ENCODE measurements at places on chromosomes 12 and 14.

DNA sequence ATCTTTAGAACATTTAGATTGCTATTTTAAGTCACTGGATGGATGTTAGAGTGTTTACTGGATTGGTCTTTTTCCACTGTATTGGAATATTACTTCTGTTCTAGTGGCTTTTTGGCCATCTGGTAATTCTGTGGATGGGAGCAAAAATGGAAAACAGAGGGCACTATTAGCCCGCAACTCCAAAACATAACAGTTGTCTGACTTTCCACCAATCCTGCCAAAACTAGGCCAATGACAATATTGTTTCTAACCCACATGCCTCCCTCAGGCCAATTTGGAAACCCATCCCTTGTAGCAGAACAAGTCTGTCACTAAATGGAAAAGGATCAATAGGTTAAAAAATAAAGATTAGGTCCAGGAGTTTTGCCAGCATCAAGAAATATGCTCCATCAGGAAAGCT is 97.8 kb downstream of the ETNK1 start:
- DNase-seq: no peak

DNA sequence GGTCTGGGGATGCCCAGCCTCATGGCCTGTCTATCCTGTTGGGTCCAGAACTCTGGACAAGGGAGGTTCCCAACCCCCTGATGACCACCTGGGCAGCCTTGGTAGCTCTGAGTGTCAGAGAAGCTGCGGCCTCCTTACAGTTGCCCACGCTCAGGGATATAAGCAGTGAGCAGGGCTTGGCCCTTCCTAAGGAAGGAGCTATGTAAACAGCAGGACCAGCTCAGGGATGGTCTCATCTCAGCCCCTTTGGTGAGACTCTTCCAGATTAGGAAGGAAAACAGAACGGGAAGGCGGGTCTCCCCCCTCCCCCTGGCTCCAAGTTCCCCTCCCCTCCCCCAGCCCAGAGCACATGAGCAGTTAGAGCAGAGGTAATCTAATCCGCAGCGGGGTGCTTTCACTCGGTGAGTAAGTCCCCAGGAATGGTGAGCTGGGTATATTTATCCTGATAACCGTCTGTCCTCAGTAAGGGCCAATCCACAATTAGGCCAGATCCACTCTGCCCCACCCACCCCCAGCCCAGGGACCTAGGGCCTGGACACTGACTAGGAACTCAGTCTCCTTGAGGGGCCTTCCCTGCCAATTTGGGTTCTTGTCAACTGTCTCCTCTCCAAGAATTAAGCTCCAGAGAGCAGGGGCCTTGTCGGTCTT is 29.5 kb upstream of the RPLP0 start:
- DNase-seq: no peak

GRCh38 chr12:34286483-34286882 is 264.2 kb downstream of the ALG10 start:
- DNase-seq: no peak

GRCh38 chr14:100825713-100826331 is at the start of gene MEG3:
MEG3 (plus strand) TSS chr14:100826118.
- DNase-seq: no peak

DNA sequence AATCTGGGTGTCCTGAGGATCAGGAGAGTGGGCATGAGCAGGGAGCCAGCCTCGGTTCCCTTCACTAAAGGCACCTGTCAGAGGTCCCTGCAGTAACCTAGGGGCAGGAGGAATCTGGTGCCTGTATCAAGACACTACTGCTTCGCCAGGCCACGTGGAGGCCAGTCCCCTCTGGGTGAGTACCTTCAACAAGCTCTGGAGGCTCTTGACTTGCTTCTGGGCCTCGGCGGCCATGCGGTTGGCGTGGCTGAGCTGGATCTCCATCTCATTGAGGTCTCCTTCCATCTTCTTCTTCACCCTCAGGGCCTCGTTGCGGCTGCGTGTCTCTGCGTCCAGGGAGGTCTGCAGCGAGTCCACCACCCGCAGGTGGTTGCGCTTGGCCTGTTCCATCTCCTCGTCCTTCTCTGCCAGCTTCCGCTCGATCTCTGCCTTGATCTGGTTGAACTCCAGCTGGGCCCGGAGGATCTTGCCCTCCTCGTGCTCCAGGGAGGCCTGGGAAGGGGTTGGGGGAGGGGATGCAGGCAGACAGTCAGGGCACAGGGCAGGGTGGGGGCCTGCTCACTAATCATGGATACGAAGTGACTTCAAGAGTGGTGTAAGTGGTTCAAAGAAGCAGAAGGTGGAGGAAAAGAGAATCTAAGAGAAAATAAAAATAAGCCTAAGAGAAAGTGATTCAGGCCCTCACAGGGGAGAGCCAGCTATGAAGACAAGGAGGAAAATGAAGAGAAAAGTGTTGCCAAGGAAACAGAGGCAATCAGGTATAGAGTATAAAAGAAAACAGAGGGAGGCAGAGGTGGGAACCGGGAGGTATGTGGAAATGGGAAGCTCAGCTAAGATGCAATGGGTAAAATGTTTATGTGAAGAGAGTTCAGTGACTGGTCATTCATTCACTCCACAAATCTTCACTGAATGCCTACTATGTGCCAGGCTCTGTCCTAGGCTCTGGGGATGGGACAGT is 8.0 kb upstream of the MYH6 start:
- DNase-seq: no peak

DNA sequence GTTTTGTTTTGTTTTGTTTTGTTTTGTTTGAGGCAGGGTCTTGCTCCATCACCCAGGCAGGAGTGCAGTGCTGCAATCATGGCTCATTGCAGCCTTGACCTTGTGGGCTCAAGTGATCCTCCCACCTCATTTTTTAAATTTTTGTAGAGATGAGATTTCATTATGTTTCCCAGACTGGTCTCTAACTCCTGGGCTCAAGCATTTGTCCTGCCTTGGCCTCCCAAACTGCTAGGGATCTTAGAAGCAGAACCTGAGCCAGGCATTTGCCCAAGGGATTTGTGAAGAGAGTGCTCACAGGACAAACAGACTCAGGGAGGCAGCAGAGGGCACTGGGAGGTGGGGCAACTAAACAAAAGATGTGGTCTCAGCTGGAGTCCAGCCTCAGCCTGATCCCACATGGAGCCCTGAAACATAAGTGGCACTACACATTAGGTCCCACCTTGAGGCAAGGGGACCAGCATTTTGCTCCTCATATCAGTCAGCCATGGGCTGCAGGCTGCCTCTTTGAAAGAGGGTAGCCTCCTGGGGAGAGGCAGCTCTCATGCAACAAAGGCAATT is 86.2 kb upstream of the CMKLR1 start:
- no peak for DNase-seq

- DNase-seq: no peak
Measured at GRCh38 chr12:77882709-77883108, 52.0 kb downstream of the NAV3 start.

GRCh38 chr12:6082613-6083012 is 41.9 kb downstream of the VWF start:
- no peak for DNase-seq

DNA sequence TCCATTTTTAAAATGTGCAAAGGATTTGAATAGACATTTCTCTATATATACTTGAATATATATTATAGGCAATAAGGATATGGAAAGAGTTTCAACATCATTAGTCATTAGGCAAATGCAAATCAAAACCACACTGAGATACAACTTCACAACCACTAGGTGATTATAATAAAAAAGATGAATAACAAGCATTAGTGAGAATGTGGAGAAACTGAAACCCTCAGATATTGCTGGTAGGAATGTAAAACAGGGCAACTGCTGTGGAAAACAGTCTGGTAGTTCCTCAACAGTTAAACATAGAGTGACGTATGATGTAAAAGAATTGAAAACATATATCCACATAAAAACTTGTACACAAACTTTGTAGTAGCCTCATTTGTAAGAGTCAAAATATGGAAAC is 11.7 kb upstream of the BATF start:
- DNase-seq: no peak

- no peak for DNase-seq
Measured at GRCh38 chr12:122635471-122635870, 67.7 kb downstream of the HCAR2 start.

DNA sequence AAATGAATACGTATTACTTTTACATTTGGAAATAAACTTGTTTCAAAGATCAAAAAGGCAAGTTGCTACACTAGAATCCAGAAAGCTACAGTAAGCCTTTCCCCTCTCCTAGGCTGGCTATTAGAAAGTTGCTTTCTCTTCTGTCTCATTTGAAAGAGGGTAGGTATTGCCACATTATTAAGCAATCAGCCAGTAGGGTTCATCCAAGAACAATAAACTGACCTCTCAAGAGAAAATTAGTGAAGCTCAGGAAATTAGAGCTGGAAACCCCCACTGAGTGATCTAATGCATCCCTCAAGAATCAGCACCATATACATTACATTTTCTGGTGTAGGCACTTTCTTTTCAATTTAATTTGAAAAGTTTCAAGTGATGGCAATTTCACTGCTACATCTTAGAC is 4.5 kb upstream of the TMEM233 start:
- no peak for DNase-seq

- no peak for DNase-seq
Measured at GRCh38 chr12:17079251-17079909, 473.4 kb upstream of the LMO3 start.

DNA sequence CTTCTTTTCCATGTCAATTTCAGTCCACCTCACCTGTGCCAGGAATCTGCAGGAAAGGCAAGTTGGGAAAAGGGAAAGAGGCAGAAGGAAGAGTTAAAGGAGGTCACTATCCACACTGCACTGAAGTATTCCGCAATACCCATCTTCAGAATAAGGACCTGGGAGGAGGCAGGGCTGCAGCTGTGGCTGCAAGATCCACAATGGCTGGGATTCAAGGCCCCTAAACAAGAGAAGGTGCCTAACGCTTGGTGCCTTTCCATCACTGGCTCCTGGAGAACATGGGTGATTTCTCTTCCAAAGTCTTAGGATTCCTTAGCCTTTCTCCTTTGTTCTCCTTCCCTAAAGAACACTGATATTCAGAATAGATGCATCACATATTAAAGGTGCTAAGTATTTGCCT is 204.0 kb downstream of the GRIN2B start:
- DNase-seq: no peak

DNA sequence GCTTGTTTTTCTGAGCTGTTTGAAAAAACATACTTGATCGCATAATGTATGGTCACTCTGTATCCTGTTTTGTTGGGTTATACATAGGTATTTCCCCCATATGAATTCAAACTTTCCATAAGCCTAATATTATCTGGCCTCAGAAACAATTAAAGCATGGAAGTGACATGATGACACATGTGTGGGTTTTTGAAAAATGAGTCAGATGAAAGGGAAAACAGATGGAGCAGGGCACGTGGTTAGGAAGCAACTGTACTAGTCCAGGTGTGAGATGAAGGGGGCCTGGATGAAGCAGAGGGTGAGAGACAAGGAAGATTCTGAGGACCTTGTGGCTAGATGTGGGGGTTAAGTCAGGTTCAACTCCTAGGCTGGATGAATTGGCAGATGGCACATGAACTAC is 92.7 kb upstream of the DNM1L start:
- DNase-seq: no peak

GRCh38 chr14:33030386-33030785 is 91.7 kb downstream of the NPAS3 start:
- no peak for DNase-seq

- no peak for DNase-seq
Measured at GRCh38 chr12:116048879-116049278, 228.6 kb downstream of the MED13L start.

GRCh38 chr14:59148334-59148900 is 40.0 kb upstream of the DAAM1 start:
- no peak for DNase-seq

Data from stimulated activated CD8-positive, alpha-beta memory T cell treated with anti-CD3 and anti-CD28 coated beads, Interleukin-4, amount 100 ng/mL, for 4 hours (primary cell).